ENCODE measurements at places on chromosomes 2 and 18.

GRCh38 chr2:112584134-112584890 is at the start of gene CHCHD5:
Gene CHCHD5, plus strand, starts transcription at chr2:112584609. Its CDS starts 39 bp downstream, at chr2:112584648.
- DNase-seq: peak; percentile 97

DNA sequence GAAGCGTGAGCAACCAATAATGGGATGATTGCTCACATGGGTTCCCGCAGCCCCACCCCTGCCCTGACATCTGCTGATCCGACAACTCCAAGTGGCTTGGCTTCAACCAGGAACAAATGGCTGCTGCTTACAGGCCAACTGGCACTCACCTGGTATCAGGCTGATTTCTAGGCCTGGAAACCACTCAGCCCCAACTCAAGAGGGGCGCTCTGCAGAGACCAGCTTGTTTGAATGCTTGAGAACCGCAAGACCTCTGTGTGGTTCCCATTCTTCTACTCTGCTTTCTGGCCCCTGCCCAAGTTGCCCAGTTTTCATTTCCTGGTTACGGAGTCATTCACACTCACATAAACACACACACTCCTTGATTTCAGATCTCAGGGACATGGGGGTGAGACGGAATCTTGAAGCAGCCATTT is 52.0 kb downstream of the TNP1 start:
- DNase-seq: no peak

- DNase-seq: peak; percentile 56
These were observed 8.5 kb downstream of the RAX start for GRCh38 chr18:59264651-59265245.

GRCh38 chr18:10490401-10491165 is 35.2 kb upstream of the NAPG start:
- peak; percentile 59 for DNase-seq

DNA sequence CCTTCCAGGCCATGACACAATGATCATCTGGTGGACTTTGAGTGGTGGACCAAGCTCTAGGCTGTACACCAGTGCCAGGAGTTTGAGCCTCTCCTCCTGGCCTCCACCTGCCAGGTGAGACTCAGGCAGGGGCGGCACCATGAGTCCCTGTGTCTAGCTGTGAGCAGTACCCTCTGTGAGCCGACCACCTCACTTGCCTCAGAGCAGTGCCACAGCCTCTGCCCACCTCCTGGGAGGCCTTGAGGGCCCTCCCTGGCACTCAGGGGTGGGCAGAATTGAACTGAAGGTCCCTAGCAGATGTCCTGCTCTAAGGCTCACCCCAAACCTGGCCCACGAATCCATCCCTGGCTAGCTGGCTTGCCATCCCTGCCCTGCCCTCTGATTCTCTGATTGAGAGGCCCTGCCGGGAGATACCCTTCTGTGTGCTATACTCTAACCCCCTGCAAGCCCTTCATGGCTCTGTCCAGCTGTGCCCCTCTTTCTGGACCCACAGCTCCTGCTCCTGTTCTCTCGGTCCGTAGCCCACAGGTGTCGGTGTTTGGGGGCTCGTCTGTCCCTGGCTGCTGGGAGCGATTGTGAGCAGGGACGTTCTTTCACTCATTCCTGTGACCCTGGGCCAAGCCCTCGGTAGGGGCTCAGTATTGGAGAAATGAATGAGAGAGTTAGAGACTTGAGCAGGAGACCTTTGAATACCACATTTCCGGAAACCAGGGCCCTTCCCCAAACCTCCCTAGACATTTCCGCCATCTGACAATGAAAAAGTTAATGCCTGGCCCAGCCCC is 70.0 kb downstream of the INHBB start:
- no peak for DNase-seq

GRCh38 chr2:230907361-230908091 is 17.5 kb downstream of the GPR55 start:
- DNase-seq: no peak

DNA sequence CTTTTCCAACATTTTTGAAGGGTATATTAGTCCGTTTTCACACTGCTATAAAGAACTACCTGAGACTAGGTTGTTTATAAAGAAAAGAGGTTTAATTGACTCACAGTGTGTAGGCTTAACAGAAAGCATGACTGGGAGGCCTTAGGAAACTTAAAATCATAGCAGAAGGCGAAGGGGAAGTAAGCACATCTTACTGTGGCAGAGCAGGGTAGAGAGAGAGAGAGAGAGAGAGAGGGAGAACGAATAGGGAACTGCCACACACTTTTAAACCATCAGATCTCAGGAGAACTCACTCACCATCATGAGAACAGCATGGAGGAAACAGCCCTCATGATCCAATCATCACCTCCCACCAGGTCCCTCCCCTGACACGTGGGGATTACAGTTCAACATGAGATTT is 420.3 kb downstream of the SOCS6 start:
- no peak for DNase-seq

DNA sequence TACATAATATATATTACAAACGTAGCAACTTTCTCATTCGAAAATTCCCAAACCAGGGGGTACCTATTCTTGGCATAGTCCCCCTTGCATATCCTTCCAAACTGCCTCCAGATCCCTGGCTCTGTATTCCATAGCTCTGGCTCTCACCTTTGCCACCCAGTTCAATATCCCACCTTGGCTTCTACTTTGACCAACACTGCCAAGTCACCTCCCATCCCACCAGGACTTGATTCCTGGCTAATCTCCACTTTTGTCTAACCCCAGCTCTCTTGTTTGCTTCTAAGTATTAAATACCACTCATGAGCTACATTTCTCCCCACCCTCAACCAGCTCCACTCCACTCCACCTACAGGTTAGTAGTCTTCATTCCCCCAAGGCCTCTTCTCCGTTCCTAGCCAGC is 103.2 kb upstream of the WDR75 start:
- no peak for DNase-seq

DNA sequence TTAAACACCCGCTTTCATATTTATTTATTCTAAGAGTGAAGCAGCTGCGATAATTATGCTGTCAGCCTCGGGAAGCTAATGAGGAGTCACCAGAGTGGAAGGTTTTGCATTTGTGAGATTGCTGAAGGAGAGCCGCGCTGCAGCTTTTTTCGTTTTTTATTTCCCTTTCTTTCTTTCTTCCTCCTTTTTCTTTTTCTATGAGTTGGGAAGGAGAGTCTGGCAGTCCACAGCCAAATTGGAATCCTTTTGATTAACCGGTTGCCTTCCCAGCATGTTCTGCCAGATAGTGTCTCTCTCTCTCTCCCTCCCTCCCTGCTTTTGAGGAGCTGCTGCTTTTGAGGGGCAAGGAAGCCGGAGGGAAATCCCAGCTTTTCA is 82.1 kb downstream of the CDK15 start:
- DNase-seq: peak; percentile 30

DNA sequence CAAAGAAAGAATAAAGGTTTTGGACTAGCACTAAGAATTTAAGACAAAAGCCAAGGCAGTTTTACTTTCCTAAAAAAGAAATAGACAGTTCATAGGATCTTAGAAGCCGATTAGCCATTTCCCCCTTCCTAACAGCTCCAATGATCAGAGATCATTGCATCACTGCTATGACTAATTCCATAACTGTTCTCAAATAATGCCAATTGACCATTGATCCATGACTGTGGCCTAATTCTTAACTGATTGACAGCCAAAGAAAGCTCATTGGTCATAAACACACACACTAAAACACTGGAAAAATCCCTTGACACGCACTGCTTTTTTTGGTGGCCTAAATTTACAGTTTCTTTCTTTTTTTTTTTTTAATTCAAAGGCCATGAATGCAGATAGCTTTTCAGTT is 345.0 kb upstream of the ACVR2A start:
- DNase-seq: no peak

- no peak for DNase-seq
These were observed 14.9 kb downstream of the ICOS start for GRCh38 chr2:203951366-203951902.

GRCh38 chr2:123816928-123817327 is 208.2 kb upstream of the CNTNAP5 start:
- DNase-seq: no peak

- DNase-seq: peak; percentile 33
These were observed 84.5 kb downstream of the LONRF2 start for GRCh38 chr2:100237770-100238169.

DNA sequence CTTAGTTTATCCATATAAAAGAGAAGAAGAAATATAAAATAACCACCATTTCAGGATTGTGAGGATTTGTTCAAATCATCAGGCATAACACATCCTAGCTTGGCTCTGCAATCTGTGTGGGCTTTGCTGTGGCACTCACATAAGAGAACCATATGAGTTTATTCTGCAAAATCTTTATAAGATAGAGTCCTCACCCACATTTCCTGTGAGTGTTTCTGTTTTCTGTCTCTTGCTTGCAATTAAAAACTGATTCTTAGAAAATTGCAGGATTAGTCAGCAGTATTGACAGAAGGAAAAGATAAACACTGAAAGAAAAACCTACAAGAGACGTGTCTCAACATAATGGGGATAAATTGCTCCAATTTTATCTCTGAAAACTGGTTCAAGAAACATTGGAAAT is 258.5 kb downstream of the RND3 start:
- no peak for DNase-seq
